Adrenal gland (tissue), 19 donors: ENCODE measurements at places on chromosomes 13 and 19. TPM values are rescaled to one million over a fixed set of nuclear protein-coding genes. Genes with fewer than 3 reads are reported as not detected.

ONECUT3 gene
- not detected for total RNA-seq

MEF2B gene
- not detected for total RNA-seq

TMEM150B gene
- 0.11 TPM for total RNA-seq

ZNF540 gene
- 5.7 TPM for total RNA-seq

CEACAM4 gene
- 0.19 TPM for total RNA-seq

SMIM24 gene
- not detected for total RNA-seq

FIZ1 gene
- 4.4 TPM for total RNA-seq

SIGLEC14 gene
- total RNA-seq: 8.7 TPM

ATP4A gene
- 4.8 TPM for total RNA-seq

ZNF726 gene
- total RNA-seq: 0.76 TPM

NPAS1 gene
- total RNA-seq: 0.39 TPM

MADCAM1 gene
- 1.2 TPM for total RNA-seq

ENOX1 gene
- 2.0 TPM for total RNA-seq
